ENCODE measurements at places on chromosomes 3 and 15.

DNA sequence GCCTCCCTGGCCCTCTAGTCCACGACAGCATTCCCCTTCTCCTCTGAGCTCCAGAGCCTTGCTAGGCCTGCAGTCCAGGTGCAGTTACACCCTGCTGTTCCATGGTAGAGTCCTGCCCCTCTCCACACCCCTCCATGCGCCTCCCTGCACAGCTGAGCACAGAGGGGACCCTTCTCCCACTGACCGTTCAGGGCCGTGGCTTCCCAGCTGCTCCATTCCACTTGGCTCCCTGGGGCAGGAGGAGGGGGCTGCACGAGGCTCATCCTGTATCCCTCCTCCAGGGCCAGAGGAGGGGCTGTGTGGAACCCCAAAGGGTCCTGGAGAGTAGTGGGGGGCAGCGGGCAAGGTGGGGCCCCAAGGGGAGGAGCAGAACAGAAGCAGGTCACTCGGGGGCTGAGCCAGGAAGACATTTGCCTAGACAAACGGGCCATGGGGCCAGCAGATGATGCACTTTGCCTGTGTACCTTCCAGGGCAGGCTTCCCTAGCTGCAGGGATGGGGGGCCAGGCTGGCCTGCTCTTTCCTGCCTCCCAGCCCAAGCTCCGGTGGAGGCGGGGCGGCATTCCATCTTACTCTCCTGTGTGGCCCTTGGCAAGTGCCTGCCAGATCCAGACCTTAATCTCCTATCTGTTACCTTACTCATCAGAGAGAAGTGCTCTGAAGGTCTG, 20.7 kb upstream of the GOLGA6C start:
- DNase-seq: peak; percentile 52

- no peak for DNase-seq
Measured at GRCh38 chr3:105315144-105315543, 51.6 kb upstream of the ALCAM start.

DNA sequence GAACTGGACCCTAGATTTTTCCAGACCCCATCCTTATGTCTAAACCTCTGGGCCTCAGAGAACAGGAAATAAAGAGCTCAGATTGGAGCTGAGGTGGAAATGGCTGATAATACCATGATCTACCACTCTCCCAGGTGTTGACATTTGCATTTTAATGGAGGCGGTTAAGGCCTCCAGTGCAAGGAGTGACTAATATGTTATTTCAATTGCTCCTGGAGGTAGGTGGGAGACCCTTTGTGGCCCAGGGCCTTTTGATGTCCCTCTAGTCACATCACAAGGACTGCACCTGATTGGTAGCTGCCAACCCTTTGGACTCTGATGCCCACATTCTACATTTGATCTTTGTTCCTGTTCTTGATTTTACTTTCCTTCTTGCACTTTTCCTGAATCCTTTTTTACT, 9.0 kb upstream of the ADCY5 start:
- no peak for DNase-seq

DNA sequence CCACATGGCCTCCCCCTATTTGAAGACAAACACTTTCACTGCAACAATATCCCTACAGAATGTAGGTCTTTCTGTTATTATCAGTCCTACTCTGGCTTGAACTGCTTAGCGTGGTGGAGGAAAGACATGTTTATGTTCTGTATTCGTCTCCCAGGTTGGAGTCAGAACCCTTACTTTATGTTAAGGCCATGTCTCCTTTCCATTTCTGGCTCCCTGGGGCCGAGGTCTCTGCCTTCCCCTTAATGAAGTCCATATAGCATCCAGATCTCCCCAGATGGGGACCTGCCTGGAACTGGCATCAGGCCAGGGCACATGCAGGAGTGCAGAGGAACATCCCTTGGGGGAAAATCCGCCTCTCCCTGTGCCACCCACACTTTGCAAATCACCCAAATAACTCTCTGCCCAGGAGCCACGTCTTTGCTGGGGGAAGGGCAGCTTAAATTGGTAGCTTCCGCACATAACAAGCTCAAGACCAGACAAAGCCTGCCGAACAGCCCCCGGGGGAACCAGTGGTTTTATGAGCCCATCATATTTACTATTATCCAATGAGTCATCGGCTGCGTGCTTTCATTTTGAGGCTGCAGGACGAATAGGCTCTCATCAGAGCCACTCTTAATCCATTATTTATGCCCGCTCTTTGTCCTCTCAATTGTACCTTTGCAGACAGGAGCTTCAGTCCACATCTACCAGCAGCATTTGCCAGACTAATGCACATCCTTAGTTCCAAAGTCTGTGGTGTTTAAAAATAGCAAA, 237.0 kb downstream of the UACA start:
- DNase-seq: no peak

DNA sequence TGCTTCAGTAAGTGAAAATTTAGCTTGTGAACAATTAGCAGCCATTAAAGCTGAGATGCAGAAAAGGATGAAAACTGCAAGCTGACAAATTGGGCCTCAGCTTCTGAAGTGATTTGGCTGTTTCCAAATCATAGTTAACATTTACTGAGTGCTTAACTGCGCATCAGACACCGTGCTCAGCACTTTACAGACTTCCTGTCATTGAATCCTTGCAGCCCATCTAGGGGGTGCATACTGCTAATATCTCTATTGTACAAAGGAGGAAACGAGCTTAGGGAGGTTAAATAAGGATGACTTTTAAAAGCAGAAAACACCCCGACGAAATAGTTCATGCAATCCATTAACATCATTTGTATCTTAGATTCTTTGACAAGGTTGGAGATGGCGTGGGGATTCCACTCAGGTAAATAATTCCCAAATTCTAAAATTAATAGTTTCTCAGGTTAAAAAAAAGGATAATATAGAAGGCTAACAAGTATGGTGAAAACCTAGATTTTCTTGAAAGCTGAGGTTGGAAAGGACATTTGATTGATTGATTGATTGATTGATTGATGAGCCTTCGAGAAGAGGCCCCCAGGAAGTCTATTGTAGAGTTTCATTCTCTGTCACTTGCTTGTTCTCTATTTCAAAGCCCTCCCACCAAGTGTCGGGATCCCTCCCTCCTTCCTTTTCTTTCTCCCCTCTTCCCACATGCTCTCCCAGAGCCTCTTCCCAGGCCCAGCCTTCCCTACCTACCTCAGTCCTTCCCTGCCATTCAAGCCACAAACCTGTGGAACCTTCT, 23.5 kb upstream of the EPHB3 start:
- DNase-seq: no peak

Measured in upper lobe of right lung (tissue), 1 donor.